Sigmoid colon (tissue), 7 donors: ENCODE measurements at places on chromosomes 2 and 18. TPM values are rescaled to one million over a fixed set of nuclear protein-coding genes. Genes with fewer than 3 reads are reported as not detected.

IL36B gene
- total RNA-seq = not detected

SP140 gene
- not detected for total RNA-seq

ZCCHC2 gene
- 23.5 TPM for total RNA-seq

LIPG gene
- total RNA-seq = 4.4 TPM

NPPC gene
- 1.9 TPM for total RNA-seq

DNA sequence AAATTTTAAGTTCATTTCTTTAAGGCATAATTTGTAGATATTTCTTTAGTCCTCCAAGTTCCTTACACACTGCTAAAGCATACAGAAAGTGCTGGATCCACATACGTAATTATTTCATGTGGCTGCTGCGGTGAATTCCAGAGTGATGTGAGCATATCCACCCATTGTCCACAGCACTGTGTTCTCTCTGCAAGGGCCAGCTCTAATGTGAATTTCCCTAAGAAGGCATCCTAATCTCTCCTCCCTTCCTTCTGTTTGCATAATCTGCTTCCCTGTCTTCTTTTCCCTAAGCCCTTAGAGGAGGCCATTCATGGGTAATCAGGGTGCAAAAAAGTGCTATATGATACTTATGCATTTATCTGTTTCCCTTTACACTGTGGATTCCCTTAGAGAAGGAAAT, 57.2 kb downstream of the COBLL1 start:
- DNase-seq = no peak

DNA sequence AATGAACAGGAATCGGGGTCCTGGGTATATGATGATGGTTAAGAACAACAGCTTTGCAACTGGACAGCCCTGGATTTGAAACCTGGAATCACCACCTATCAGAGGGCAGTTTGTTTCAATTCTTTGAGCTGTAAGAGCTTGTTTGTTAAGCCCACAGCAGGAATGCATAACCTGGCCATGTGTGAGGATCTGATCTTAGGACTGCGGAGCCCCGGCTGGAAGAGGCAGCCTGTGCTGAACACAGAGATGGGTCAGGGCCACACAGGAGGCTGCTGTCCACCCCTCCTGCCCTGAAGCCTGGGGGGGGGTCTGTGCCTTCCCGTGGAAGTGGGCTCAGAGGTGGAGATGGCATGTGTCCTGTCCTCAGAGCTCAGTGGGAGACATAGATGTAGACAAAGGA, 24.3 kb downstream of the TPO start:
- DNase-seq = no peak

GRCh38 chr2:28340312-28341202, 52.1 kb upstream of the FOSL2 start:
- peak; percentile 50 for DNase-seq

- no peak for DNase-seq
Observed at GRCh38 chr2:147600646-147601045, 244.2 kb upstream of the ACVR2A start.

- DNase-seq = no peak
Observed at GRCh38 chr18:66557091-66557490, 46.8 kb downstream of the CDH19 start.

- no peak for DNase-seq
Observed at GRCh38 chr2:103167599-103167998, 405.8 kb downstream of the TMEM182 start.

- no peak for DNase-seq
Observed at GRCh38 chr18:48186131-48186766, 222.9 kb downstream of the ZBTB7C start.
